Suppressor macrophage (primary cell): ENCODE measurements at places on chromosomes 11 and 22.

- DNase-seq: no peak
Observed at GRCh38 chr11:36441610-36442208, 68.4 kb downstream of the TRAF6 start.

DNA sequence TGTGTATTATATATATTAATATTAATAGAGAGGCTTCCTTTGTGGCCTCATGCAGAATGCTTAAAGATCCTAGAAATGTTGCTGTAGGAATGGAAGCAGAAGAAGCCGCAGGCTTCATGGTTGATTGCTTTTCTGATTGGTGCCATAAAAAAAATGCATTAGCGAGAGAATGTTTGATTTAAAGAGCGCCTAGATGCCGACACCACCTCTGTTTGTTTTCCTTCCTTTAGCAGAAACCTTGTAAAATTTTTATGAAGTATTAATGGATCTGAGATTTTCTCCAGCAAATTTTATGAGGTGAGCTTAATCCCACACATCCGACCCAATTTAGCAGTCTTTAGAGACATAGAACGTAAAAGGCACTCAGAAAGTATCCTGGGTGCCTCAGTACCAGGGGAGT, 587.5 kb downstream of the NTM start:
- DNase-seq: no peak

GRCh38 chr11:9265211-9266131, at the start of gene DENND5A:
DENND5A (minus strand) TSS chr11:9265350; CDS start chr11:9265069, 281 bp downstream.
- peak; percentile 80 for DNase-seq

DNA sequence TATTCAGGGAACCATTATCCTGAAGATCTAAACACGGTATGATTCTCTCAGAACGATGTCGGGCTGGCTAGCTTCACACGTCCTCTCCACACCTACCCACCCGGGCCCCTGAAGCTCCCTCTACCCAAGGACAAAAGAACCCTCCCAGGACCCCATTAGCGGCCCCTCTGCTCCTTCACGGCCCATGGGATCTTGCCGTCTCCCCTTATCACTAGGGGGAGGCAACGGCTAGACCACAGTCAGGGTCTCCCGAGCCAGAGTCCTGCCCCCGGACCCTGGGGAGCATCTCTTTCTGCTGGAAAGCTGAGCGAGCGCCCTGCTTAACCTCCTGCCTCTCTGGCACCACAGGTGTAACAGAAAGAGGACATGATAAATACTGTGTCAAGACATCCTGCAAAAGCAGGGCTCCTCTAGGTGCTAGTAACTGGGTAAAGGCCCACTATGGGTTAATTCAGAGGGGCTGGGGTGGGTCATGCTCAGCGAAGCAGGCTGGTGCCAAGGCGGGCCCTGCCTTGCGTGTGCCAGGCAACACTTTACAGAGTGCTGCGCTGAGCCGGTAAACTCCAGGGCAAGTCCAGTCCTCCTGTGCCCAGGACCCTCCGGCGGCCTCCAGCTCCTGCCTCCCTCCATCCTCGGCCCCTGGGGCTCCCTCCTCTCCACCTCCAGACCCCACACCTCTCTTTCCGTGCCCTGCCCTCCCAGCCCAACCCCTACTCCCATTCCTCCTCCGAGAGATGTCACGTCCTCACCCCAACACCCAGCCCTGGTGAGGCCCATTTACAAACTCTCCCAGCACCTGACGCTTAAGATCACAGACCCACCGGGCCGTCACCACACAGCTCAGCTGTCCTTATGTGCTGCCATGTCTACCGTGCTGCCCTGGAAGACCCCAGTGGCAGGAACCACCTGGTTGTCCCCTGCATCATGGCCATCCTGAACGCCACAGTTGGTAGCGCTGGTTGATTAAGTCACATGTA, 3.0 kb downstream of the TOLLIP start:
- no peak for DNase-seq

- no peak for DNase-seq
Observed at GRCh38 chr11:44257338-44258189, 52.4 kb downstream of the ALX4 start.

DNA sequence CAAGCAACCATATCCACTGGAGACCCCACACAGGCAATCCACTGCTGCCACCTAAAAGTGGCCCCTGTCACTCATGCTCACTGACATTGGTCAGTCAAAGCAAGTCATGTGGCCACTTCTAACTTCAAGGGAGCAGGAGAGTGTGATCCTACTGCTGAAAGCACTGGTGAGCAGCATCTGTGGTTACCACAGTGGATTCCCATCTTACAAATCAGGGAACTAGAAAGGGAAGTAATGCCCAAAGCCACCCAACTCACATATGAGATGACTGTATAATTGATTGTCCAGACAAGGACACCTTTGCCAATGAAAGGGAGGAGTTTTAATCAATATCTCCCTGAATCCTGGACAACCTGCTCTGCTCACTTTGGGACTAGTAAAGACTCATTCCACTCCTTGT, 17.7 kb downstream of the RCN1 start:
- no peak for DNase-seq

DNA sequence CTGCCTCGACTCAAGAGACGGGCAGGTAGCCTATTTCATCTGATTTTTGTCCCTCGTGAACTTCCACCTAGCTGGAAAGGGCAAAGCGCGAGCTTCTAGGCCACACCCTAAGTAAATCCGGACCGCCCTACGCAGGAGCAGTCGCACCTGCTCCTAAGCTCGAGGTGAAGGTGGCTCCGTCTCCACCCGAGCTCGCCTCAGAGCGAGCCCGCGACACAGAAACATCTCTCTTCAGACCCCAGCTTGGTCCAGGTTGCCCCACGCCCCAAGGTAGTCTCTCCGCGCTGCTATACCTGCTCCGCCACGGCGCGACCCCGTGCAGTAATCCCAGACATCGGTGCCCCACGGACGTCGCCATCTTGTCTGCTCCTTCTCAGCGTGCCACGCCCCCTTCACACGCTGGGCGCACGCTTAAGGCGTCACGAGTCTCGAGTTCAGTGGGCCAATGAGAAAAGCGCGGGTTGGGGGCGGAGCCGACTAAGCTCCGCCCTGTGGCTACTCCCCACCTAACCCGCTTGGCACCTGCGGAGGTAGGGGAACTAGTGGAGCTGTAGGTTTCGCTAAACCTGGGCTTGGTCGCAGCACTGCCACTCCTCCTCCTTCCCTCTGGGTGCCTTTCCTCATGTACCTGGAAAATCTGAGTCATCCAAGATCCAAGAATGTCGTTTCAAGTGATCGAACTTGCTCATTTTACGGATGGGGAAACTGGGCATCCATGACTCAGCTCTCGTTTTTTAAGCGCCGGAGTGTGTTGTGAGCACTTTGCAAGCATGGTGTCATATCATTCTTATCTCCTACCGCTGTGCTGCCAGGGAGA, at the start of gene PISD:
Gene PISD, minus strand, starts transcription at position 365 of the 817 bp plus-strand sequence. Its CDS starts 7 bp downstream, at position 358.
- peak; percentile 98 for DNase-seq

- no peak for DNase-seq
Observed at GRCh38 chr11:29351301-29351873, 665.4 kb downstream of the KCNA4 start.

DNA sequence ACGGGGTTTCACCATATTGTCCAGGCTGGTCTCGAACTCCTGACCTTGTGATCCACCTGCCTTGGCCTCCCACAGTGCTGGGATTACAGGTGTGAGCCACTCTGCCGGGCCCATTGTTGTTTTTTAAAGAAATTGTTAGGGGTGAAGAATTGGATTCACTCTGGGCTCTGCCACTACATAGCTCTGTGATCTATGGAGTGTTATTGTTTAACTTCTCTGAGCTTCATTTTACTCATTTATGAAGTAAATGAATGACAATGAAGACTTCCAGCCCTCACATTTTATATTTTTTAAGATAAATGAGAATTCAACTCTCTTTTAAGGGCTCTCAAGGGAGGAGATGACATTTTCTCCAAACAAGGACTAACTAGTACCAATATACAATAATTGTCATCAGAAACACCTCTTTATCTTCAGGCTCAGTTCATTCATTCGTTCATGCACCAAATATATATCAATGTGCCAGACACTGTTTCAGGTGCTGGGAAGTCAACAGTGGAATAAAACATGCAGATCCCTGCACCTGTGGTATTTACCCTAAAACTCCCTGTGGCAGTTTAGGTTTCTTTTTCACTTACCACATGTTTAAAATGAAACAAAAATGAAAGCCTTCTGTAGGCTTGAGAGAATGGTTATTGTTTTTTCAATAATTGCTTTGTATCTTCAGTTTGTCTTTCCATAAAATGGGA, 23.5 kb upstream of the GRAMD1B start:
- DNase-seq: no peak

GRCh38 chr11:78208257-78209165, 19.8 kb downstream of the USP35 start:
- DNase-seq: no peak

- DNase-seq: no peak
Observed at GRCh38 chr22:48951836-48952235, 875.8 kb downstream of the BRD1 start.

DNA sequence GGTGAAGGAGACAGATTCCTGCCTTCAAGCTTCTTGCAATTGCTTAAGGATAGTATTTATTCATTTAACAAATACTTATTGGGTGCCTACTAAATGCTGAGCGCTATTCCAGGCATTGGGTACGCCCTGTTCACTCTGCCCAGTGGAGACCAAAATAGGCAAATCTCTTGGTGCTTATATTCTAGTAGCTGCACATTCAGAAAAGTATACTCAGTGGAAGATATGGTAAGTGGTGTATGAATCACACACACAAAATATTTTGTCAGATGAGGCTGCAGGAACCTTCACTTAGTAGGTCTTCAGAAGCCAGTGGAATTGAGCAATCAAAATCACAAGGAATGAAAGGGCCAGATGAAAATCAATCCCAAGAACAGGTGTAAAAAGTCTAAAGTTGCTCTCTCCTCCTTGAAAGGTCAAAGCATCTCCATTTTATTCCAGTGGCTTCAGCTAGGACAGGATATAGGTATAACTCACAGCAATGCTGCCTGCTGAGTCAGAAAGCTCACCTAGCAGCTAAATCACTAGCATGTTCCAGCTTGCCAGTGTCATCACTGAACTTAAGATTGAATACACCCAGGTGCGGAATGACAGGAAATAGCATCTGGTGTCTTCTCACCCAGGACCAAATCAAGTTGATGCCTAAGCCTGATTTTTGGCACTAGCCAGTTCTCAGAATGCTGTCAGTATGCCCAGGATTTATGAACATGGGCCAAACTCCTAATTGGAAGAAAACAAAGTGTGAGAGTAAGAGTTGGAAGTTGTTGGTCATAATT, 83.9 kb downstream of the AMOTL1 start:
- DNase-seq: no peak

DNA sequence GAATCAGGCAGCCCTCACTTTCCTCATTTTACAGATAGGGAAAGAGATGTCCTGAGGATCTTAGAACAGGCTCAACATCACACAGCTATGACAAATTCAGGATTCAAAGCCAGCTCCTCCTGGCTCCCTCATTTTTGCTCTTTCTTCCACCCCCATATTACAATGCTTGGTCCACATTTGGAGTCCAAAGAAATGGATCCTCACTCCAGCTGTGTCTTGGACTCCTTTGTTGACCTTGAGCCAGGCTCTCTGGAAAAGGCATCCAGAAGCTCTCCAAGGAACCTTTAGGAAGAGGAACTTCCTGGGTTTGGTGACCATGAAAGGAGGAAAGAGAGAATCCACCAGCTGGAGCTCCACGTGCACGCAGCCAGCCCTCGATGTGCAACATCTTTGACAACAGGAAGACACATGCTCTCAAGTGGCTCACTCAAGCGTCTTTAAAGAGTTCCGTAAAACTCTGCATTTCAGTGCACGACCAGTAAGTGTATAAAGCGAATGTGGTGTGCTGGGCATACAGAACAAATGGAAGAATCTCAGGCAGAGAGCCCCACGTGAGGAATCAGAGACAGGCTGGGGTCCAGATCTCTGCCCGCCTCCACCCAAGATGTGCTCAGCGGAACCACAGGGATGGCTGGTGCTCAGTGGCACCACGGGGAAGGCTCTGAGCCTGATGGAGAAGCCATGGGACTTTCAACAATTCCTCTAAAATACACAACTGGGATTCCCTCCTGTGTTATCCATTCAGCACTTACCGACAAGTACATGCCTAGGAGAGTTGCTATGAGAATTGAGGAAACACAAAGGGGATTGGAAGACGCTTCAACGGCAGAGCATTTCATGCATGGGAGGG, 48.4 kb downstream of the ISX start:
- DNase-seq: no peak

GRCh38 chr11:122979815-122980595, 1.6 kb downstream of the BSX start:
- no peak for DNase-seq

- no peak for DNase-seq
Observed at GRCh38 chr22:48431536-48432315, 1395.9 kb downstream of the BRD1 start.

GRCh38 chr22:28141614-28142013, 222.6 kb upstream of the PITPNB start:
- no peak for DNase-seq

GRCh38 chr11:60301178-60301577, 20.7 kb downstream of the MS4A4A start:
- no peak for DNase-seq

DNA sequence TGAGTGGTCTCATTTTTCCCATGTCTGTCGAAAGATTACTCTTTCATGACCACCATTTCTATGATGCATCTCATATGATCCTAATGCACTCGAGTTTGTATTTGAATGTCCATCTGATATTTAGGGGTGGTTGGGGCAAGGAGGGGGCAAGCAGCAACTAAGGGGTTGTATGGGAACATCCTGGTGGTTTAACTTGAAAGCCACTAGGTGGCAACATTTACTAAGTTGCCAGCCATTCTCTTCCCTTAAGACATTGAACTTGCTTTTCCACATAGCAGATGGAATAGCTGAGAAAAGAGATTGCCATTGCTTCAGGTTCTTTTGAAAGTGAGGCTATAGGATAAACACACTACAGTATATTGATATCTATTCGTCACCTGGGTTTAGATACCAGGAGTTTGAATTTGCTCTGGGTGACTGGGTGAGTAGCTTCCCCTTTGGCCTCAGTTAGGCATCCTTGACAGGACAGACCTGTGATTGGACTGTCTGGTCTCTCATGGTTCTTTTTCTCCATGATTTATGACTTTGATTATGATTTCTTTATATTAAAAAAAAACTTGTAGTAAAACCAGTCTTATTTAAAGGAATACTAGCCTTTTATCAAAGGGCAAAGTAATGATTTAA, 32.4 kb downstream of the NF2 start:
- peak; percentile 31 for DNase-seq

- DNase-seq: peak; percentile 95
Observed at GRCh38 chr22:27212617-27213177, 555.3 kb downstream of the MIAT start.

GRCh38 chr11:125933030-125933813, 12.6 kb upstream of the VSIG10L2 start:
- no peak for DNase-seq
